ENCODE measurements at places on chromosomes 7 and 10. TPM values are rescaled to one million over a fixed set of nuclear protein-coding genes. Genes with fewer than 3 reads are reported as not detected.

DNA sequence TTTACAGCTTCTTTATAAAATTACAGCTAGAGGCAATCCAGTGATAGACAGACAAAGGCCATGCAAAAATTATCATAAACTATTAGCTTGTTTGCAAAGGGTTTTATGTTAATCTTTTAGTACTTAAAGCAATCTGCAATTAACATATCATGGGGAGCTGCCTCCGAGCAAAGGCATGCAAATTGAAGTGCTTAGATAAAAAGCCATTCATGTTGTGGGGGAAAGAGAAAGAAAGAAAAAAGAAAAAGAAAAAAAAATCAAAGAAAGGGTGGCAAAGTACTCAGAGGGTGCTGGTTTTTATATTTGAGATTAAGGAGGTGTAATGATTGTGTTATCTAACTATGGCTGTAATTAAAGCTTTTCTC is 799.5 kb downstream of the LRMDA start:
- no peak for DNase-seq

DNA sequence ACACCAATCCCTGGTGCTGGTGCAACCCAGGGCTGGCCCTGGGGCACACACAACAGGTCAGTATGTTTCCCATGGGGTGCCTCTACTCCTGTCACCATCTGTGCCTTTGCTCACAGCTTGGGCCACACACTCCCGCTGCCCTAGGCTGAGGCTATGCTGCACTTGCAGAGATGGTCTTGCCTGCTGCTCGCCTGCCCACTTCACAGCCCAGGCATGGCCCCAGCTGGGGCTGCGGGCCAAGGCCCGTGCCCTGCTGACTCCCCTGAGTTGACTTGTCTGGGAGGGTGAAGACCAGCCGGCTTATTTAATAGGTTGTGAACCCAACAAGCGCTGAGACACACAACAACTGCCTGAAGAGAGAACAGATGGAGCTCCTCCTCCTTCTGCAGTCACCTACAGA is 184.1 kb downstream of the ZNF33B start:
- no peak for DNase-seq

- DNase-seq = peak; percentile 24
Measured at GRCh38 chr7:95525503-95525902, 39.8 kb downstream of the ASB4 start.

- DNase-seq = peak; percentile 2
Measured at GRCh38 chr10:45278860-45279498, 36.4 kb downstream of the OR13A1 start.

The VSTM2A gene
- total RNA-seq = not detected

All from fibroblast of villous mesenchyme (primary cell).